Activated CD8-positive, alpha-beta T cell treated with anti-CD3 and anti-CD28 coated beads, Interleukin-2, amount 10 ng/mL, durations not matched to agents 7 days and 5 days (primary cell): ENCODE measurements at places on chromosomes 16 and 17. TPM values are rescaled to one million over a fixed set of nuclear protein-coding genes. Genes with fewer than 3 reads are reported as not detected.

DNA sequence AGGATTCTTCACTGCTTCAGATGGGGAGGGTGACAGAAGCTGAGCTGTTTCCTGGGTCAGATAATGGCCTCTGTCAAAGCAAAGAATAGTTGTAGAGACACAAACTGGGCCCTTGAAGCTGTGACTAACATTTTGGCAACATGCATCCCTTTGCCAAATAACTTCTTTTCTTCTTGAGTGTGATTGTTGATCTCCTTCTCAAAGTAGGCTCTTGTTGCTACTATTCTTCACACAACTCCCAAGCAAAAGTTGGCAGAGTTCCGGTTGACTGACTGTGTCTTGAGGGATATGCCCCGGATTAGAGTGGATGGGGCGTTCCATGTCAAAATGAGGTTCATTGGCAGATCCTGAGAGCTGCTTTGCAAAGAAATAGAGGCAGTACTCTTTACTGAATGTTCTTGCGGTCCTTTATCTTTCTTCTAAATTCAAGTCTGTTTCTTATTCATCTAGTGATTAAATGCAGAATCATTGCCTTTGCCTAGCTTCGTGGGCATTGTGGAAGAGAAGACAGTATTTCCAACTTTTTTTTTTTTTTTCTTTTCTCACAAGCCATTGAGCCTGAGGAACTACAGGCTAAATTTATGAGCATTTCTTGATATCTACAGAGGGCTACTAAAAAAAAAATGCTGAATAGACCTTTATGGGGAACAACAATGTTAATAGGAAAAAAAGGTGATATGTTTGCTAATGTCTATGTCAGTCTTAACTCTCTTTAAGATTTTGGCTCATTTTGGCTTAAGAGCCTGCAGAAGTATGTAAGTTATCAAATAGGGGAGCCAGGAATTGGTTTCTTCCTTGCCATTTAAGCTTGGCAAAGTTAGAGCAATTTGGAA, 5.8 kb downstream of the WIPF2 start:
- no peak for DNase-seq

- DNase-seq, result no peak
Observed at GRCh38 chr16:27392671-27393070, 9.3 kb upstream of the IL21R start.

DNA sequence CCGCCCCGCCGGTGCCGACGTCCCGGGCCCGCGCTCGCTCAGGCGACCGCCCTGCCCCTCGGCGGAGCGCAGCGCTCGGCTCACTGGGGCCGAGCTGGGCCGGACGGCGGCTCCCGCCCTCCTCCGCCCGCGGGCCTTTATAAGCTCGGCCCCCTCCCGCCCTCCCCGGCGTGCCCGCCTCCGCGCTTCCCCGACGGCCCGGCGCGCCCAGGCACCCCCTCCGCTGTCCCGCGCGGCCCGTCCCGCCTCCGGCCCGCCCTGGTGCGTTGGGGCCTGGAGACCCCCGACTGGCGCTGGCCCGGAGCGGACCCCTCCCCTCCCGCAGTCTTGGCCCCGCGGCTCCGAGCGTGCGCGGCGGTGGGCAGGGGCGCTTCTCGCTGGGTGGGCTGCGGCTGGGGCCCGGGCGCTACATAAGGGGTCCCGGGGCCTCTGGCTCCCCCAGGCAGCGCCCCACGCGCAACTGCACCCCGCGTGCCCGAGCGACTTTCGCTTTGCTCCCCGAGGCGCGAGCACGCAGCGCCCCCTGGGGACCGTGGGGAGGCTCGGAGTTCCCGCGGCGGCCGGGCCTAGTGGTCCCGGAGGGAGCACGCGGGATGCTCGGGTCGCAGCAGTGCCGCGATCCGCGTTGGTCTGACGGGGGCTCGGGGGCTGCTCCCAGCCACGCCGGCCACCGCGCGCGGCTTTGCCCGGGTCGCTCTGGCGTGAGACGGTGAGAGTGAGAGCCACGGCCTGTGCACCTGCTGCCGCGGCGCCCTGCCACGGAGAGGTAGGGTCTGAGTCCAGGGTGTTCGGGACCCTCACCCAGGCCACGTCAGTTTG, at the start of gene PIEZO1:
PIEZO1 (minus strand) TSS at position 115 of the 819 bp plus-strand sequence. CDS start 256 bp downstream, outside the sequence.
- DNase-seq, result peak; percentile 83

DNA sequence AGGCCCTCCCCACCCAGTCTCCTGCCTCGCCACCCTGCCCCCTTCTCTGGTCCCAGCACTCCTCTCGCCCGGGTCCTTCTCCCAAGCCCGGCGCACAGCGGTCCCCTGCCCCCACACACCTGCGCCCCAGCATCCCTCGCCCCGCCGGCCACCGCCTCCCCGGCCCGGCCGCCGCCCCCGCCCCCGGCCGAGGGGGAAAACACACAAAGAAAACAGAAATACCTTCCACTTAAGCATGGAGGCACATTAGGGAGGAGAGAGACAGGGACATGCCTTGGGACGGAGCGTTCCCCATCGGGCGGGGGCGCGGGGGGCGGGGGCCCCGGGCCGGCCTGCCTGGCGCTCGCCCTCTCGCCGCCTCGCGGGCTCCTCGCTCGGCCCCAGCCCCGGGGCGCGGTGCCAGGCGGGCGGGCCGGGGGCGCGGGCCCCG, 326 bp downstream of the SRCIN1 start:
- DNase-seq, result no peak

GRCh38 chr17:1621273-1621954, 7.2 kb downstream of the SLC43A2 start:
- no peak for DNase-seq

- peak; percentile 59 for DNase-seq
Observed at GRCh38 chr17:57834146-57834741, 15.6 kb downstream of the MRPS23 start.

The PTGES3L gene
- total RNA-seq, result 0.37 TPM

DNA sequence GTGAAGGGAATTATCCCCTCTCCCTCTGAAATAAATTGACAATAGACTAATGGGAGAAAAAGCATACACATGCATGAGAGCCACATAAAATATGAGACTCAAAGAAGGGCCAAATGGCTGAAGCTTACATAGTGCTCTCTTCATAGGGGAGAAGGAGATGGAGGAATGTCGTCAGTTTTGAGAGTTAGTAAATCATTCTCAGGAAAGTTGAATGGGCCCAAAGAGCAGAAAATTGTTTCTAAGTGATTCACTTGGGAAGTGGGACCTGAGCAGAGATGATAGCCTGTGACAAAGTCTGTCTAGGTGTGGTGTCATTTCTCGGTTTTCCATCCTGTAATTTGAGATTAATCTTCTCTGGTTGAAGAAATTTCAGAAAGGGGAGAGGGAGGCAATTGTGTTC, 35.0 kb downstream of the BCAS3 start:
- no peak for DNase-seq

- DNase-seq, result no peak
Observed at GRCh38 chr16:359871-360697, 7.6 kb upstream of the AXIN1 start.

DNA sequence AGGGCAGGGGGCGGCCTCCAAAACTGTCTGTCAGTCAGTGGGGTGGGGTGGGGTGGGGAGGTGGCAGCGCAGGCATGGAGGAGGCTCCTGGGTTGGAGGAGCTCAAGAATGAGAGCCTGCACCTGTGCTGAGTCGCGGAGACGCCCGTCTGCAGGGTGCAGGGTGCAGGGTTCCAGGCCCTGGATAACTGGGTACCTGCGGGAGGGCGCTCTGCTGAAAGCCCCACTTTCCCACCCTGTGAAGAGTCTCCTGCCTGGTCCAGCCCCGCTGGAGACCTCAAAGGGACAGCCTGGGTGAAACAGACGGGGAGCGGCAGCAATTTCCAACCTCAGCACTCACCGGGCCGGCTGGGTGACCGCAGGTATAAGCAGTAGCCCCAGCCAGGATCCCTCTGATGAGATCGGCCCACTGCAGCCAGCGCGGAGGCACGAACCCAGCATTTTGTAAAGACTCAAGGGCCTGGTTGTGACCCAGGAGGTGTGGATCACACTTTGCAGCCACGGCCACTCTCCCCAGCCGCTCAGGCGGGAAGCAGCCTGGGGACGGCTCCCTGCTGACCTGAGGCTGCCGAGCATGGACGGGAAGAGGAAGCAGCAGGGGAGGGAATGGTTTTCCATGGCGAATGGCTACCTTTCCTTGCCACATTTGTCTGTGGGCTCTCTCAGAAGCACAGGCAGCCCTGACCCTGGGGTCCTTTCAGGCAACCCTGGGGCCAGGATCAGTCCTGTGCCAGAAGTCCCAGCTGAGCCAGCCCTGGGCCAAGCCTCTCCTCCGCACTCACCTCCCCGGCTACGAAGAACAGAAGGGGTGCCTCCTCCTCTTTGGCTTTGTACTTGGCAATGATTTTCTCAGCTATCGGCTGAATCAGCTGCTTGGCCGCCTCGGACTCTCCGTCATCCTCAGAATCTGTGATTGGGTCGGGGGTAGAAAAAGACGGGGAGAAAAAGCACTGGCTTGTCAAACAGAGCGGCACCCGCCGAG, 21.0 kb downstream of the MRM3 start:
- DNase-seq, result no peak

DNA sequence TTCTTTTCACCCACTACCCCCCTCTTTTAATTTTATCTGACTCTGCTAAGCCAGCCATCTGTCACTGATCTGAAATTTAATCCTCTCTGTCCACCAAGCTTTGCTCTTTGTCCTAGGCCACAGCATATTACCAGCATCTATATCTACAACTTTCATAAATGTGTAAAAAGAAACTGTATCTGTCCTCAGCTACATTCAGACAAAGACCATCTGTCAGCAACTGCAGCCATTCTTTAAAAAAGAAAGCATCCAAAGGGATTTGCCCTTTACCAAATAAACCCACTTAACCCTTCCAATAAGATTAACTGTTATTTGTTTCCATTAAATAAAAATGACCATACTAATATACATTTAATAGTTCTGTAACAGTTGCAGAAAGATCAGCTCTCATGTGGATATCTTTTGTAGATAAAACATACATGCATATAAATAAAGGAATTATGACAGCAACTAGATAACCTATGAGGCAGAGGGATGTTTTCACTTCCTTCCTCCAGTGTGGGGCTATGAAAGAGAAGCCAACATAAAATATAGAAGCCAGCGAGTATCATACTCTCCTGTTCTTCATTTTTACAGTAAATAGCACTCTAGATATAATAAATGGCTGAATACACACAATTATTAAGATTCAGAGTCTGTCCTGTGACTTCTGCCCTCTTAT, 602.5 kb upstream of the SALL1 start:
- DNase-seq, result no peak

GRCh38 chr16:31276600-31276999, 16.8 kb downstream of the ITGAM start:
- DNase-seq, result no peak

- no peak for DNase-seq
Observed at GRCh38 chr17:67132366-67132765, 88.0 kb downstream of the CACNG1 start.

- DNase-seq, result no peak
Observed at GRCh38 chr17:27396941-27397340, 59.3 kb upstream of the KSR1 start.

The ZP2 gene
- total RNA-seq, result not detected

The CDRT15L2 gene
- total RNA-seq, result not detected

DNA sequence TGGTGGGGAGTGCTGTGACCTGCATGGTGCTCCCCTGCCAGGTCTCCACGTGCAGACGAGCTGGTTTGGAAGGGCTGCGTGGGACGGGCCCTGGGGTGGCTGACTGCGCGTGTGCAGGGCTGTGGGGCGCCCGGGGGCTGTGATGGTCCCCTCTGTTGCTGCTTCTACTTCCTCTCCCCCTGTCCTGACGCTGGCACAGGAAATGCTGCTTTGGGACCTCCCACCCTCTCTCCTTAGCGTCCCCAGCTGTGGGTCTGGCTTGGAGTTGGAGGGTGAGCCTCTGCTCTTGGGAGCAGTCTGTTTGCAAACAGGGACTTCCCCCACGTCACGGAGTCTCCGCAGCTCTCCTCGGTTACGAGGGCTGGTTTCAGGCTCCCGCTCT, 35.2 kb downstream of the TSC2 start:
- DNase-seq, result no peak

GRCh38 chr17:49191409-49191916, 18.9 kb downstream of the GNGT2 start:
- no peak for DNase-seq

DNA sequence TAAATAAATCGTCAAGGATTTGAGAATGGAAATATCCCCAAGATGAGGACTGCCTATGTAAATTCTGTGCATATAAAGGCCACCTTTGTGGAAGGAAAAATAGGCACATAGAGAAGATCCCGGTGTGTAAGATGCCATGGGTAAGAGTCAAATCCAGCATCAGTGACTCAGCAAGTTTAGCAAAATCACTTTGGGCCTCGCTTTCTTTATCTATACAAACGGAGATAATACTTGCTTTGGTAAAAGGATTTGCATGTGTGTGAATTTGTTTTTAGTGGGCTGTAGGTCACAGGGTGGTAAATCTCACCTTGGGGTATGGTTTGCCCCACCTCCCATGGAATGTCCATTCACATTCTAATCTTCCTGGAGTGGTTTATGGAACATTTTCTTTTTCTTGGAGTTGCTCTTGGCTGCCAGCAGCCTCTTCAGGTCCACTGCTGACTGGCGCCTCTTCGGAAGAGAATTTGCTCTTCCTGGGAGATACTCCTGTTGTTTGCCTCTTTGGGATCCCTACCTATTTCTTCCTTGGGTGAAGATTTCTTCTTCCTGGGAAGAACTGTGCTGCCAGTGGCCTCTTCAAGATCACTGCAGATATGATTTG, 587.6 kb downstream of the CDH11 start:
- no peak for DNase-seq

DNA sequence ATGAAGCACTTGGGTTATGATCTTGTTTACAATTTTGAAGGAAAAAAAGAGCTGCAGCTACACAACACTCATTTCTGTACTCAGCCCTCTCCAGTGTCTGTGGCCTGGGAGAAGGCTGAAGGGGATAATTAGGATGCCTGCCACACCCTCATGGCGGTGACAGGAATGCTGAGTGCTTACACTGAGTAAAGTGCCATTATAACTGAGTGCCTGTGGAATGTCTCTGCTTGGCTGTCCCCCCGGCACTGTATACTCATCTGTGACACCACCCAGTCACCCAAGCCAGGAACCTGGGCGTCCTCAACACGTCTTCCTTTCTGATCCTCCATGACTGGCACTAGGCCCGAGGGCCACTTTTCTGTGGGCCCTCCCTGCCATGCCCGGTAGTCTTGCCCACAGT, 3.5 kb upstream of the MRPL38 start:
- DNase-seq, result no peak

- DNase-seq, result no peak
Observed at GRCh38 chr17:15431196-15431595, 36.2 kb downstream of the CDRT4 start.

The MRM3 gene
- 19.6 TPM for total RNA-seq

GRCh38 chr16:15450624-15451023, 16.2 kb downstream of the BMERB1 start:
- DNase-seq, result no peak

- no peak for DNase-seq
Observed at GRCh38 chr17:48486557-48486956, 44.3 kb downstream of the HOXB1 start.
